Stimulated activated CD4-positive, alpha-beta T cell treated with anti-CD3 and anti-CD28 coated beads, TNF-alpha, amount 100 ng/mL, for 24 hours (primary cell): ENCODE measurements at places on chromosomes 2 and 18.

GRCh38 chr2:159788253-159788652, 9.8 kb downstream of the CD302 start:
- no peak for DNase-seq

- no peak for DNase-seq
These were observed 45.9 kb upstream of the EGR4 start for GRCh38 chr2:73339201-73339600.

- DNase-seq: no peak
These were observed 7.6 kb upstream of the LPIN1 start for GRCh38 chr2:11738589-11739436.

- no peak for DNase-seq
These were observed 77.4 kb downstream of the ABCA12 start for GRCh38 chr2:215060861-215061536.

- no peak for DNase-seq
These were observed 93.6 kb downstream of the RAPGEF4 start for GRCh38 chr2:172829229-172829628.

GRCh38 chr2:123530004-123530403, 495.1 kb upstream of the CNTNAP5 start:
- no peak for DNase-seq

DNA sequence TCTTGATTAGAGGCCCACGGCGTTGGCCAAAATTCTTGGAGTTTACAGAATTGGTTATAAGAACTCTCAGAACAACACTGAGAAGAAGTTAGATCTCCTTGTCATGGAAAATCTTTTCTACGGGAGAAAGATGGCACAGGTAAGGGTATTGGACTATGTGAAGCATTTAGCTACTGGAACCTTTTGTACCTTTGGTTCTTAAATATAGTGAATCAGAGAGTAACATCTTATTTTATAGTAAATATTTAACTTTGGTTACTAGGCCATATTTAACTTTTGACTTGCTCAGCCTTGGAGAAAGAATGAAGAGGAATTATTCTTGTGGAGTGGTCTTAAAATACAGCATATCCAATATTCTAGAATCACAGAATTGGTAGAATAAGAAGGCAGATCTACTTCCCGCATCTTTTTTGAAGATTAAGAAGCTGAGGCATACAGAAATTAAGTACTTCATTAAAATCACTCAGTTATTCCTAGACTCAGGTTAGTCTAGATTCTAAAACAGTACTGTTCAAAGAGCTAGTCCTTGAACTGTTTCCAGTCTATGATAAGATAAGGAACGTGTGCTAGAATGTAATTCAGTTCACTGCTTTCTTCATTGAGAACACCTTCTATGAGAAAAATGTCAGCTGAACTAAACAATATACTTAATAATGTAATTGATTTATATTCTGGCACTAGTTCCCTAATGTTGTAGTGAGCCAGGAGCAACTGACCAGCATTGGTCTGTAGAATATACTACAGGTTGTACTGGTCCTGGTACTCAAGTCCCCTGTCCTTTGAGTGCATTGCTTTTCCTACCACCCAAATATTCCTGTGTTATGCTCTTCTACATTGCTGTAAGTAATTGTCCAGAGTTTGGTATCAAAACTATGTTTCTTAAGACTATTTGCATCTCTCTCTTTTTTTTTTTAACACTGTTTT, 53.7 kb upstream of the PTH2R start:
- no peak for DNase-seq

DNA sequence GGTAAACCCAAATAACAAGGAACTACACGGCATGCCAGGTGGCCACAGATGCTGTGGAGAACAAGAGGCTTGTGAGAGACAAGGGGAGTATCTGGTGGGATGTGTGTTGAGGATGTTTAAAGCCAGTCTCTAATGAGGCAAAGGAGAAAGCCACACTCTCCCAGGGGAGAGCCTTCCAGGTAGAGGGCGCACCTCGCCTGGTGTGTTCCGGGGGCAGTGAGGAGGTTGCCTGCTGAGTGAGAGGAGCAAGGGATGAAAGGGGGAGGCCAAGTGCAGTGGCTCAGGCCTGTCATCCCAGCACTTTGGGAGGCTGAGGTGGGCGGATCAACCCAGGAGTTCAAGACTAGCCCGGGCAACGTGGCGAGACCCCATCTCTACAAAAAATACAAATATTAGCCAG, 16.2 kb downstream of the SAG start:
- no peak for DNase-seq

- no peak for DNase-seq
These were observed 778 bp downstream of the MFSD2B start for GRCh38 chr2:24010477-24011249.

- DNase-seq: no peak
These were observed 193.8 kb downstream of the IKZF2 start for GRCh38 chr2:212957624-212958023.

DNA sequence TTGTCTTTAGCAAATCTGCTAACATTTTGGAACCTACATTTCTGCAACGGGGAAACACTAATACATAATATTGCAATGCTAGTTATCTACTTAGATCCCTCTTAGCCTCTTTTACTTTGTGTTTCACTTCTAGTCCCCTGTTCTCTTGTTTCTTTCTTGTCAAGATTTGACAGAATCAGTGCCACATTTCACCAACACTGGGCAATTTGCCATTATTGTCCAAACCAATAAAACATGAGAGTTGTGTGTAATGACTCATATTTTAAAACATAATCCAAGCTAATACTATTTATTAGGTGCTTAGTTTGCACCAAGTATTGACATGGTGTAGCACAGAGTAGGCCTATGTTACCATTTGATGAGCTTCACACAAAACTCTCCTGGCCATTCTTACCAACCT, 33.7 kb upstream of the ACVR1C start:
- DNase-seq: no peak

GRCh38 chr2:184302506-184302905, 295.8 kb upstream of the ZNF804A start:
- no peak for DNase-seq

- no peak for DNase-seq
These were observed 82.9 kb upstream of the TMEFF2 start for GRCh38 chr2:192277494-192278109.

DNA sequence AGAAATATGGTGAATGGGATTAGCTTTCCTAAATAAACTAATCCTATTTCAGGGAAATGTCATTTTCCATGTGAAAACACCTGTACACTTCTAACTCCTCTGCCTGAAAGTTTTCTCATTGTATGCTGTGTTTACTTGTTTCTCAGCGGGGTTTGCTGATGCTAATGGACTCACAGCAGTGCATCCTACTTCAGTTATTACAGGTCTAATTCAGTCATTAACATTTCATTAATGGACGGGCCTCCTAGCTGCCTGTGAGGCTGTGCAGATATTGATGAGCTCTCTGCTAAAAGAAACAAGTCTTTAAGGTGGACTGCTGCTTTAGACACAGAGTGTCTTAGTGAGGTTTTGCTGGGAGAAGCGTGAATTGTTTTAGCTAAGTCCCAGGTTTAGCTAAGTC, 1342.0 kb upstream of the ZEB2 start:
- no peak for DNase-seq

DNA sequence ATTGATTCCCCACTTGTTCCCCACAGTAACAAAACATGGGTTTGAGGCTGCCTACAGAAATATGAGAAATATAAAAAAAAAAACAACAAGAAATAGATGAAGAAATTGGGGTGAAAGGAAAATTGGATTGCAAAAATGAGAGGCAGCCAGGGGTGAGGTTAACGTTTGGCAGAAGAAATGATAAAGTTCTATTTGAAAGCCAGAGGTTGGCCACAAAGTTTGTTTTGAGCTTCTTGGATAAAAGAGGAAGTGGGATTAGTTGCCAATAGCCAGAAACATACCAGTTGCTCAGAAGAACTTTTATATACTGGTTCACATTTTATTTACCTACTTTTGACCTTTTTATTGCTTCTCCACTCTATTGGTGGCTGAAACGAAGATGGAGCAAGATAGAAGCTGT, 67.5 kb downstream of the FASTKD2 start:
- no peak for DNase-seq

GRCh38 chr2:117342415-117342814, 472.1 kb upstream of the DDX18 start:
- DNase-seq: no peak

DNA sequence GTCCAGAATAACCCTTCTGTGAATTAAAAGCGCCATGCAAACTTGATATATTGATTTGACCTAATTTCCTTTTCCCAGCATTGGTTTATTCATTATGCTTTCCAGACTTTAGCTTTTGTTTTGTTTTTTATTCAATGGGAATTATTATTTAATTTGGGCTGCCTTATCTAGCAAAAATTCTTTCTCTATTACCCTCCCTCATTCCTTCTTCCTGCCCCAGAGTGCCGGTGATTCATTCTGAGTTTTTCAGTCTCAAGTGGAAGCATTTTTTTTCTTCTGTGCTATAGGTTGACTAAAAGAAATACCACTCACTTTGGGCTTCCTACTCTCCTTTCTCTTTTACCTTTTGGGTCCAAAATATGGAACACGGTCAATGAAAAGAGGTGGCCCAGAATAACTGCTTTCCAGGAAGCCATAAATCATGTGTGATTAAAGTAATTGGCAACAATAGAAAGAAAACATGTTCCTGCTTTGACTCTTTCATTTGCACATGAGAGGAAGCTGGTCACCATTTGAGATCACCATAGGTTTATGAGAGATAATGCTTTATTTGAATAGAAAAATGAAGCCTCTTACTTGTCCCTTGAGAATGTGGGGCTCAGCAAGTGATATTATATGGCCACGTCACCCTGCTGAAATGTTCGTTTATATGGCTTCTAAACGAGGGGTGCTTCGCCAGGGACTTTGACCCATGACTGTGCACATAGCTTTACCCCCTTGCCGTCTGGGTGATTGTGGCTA, 422.8 kb upstream of the ZEB2 start:
- no peak for DNase-seq

GRCh38 chr2:134249755-134250154, 4.1 kb upstream of the MGAT5 start:
- no peak for DNase-seq

- no peak for DNase-seq
These were observed 78.4 kb downstream of the CTNNA2 start for GRCh38 chr2:79591281-79591680.

DNA sequence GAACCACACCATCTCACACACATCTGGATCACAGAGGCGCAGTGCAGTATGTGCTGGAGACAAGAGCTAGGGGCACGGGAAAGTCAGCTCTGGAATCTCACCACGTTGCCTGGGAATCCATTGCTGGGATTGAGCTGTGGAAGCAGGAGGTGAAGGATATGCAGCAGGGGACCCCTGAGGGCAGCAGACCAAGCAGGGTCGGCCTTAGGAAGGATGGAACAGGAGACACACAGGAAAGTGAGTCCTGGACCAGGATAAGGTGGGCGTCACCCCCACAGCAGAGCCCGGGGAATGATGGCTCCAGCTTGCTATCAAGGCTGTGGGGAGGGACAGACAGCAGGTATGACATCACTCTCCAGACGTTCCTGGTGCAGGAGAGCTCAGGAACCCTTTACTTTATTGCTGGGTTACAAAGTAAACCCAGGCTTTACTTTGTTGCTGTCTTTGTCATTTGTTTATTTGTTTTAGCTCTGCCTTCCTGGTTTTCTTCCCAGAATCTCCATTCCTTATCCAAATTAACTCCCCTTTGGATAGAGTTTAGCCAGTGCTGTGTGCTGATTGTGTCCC, 329.8 kb upstream of the MYT1L start:
- no peak for DNase-seq

DNA sequence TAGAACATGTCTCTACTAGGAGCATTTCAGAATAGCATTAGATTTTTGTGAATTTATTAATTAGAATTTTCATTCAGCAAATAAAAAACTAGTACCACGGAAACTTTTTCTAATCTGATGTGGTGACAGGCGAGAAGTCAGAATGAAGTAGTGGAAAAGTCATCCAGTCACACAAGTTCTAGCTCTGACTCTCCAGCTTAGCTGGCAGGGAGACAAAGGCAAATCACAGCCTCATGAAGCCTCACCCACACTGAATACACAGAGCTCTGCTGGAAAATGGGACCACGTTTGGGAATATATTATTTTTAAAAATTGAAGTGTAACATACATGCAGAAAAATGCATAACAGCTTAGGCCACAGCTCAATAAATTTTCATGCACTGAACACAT, 86.1 kb downstream of the L3MBTL4 start:
- DNase-seq: no peak

GRCh38 chr2:35530615-35531135, 824.9 kb upstream of the CRIM1 start:
- no peak for DNase-seq

DNA sequence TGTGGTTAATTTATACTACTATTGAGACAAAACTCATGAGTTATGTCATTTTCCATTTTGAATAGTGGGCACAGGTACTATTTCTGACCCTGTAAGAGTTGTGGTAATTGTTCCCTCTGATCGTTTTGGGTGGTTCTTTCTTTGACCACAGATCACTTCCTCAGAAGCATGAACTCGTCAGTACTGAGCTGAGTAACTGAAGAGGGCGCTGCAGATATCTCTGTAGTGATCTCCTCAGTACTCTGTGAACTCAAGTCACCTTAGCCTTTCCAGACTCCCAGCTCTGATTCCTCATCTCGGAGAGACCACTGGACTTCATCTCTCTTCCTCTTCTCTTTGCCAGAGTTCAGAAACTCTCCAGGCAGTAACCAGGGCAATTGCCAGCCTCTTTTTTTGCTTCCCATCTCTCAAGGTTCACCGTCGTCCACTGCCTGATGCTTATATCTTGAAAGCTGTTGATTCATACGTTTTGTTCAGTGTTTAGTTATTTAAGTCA, 9.4 kb upstream of the IL1RL1 start:
- peak; percentile 13 for DNase-seq

DNA sequence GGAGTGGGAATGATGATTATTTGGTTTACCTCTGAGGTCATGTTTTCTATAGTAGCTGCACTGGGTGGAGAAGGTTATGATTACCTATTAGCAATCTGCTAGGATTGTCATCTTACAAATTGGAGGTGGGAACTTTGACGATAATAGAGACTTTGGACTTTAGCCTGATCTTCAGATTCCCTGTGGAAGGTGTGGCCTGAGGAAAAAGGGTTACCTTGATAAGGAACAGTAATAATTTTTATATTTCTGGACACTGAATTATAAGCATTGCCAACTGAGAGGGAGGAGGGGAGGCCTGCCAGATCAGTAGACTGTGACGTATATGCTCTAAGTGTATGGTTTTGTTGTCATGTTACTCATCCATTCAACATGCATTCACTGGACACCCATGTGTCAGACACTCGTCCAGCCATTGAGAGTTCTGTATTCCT, 183.4 kb upstream of the FOSL2 start:
- DNase-seq: no peak
